ENCODE measurements at places on chromosomes 16 and 17. TPM values are rescaled to one million over a fixed set of nuclear protein-coding genes. Genes with fewer than 3 reads are reported as not detected.
A peak's percentile ranks its signal among the peaks of the same experiment; 100 is the strongest.

DNA sequence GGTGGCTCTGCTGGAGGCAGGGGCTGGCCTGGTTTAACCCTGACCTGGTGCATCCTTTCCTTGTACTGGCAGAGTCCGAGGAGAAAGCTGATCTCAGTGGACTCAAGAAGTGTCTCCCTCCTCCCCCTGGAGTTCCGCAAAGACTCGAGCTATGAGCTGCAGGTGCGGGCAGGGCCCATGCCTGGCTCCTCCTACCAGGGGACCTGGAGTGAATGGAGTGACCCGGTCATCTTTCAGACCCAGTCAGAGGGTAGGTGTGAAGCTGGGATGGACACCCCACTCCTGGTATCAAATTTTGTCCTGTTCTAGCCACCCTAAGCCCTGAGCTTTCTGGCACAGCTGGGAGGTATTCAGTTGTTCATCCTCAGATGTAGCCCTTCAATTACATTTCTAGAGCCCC, 42.5 kb downstream of the IL21R start:
- peak; percentile 8 for DNase-seq

GRCh38 chr17:42079541-42079940, 18.7 kb downstream of the ZNF385C start:
- no peak for DNase-seq

The ADGRG3 gene
- not detected for total RNA-seq

The NPIPB6 gene
- total RNA-seq: 1.8 TPM

GRCh38 chr16:8848231-8848938, 20.4 kb downstream of the CARHSP1 start:
- DNase-seq: no peak

DNA sequence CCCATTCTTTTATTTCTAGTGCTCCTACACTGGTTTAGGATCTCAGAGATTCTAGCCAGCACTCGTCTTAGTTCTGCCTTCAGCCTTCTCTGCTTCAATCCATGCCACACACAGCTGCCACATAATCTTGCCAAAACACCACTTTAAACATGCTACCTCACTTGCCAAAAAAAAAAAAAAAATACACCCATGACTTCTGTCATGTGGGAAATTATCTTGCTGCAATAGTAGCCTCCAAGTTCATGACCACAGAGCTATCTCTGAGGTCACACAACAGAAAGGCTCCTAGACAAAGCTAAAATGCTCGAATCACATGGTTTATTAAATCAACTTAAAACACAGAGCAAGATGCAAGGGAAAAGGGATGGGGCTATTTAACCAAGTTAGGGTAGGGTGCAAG, 18.1 kb downstream of the FZD2 start:
- no peak for DNase-seq

- DNase-seq: no peak
Observed at GRCh38 chr16:72975809-72976437, 72.0 kb downstream of the ZFHX3 start.

The PRSS27 gene
- total RNA-seq: 2.4 TPM

All from activated CD4-positive, alpha-beta memory T cell treated with anti-CD3 and anti-CD28 coated beads for 36 hours (primary cell).